Neural progenitor cell (in vitro differentiated cells): ENCODE measurements at places on chromosomes 16 and 17. TPM values are rescaled to one million over a fixed set of nuclear protein-coding genes. Genes with fewer than 3 reads are reported as not detected.

- no peak for DNase-seq
- H3K36me3 ChIP-seq: no peaks in the 10 kb centered on the region
- H3K4me3 ChIP-seq: no peak overlapping the region
- no peaks in the 10 kb centered on the region for H3K4me1 ChIP-seq
Observed at GRCh38 chr17:8938933-8939332, 26.6 kb downstream of the PIK3R5 start.

DNA sequence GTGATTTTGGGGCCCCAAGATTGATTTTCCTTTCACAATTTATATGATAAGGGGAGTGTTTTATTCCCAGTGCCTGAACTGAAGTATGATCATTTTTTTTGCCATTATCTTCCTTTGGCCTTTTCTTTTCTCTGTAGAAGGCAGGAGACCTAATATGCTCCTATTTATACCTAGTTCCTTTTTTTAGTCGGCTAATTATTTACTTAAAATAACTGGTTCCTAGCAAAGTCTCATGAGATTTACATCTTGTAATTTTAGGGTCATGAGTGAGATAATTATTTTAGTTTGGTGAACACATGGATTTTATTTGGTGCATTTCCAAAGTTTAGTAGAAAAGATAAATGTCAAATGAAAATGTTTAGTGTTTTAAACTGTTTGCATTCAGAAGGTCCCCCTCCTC lies 24.8 kb downstream of the SEC14L1 start:
- peak overlapping the region; percentile 96 for H3K27ac ChIP-seq
- H3K4me1 ChIP-seq: peaks cover 79% of the 10 kb centered on the region
- no peaks in the 10 kb centered on the region for H3K27me3 ChIP-seq
- no peak overlapping the region for H3K4me3 ChIP-seq
- DNase-seq: no peak
- no peaks in the 10 kb centered on the region for H3K36me3 ChIP-seq

DNA sequence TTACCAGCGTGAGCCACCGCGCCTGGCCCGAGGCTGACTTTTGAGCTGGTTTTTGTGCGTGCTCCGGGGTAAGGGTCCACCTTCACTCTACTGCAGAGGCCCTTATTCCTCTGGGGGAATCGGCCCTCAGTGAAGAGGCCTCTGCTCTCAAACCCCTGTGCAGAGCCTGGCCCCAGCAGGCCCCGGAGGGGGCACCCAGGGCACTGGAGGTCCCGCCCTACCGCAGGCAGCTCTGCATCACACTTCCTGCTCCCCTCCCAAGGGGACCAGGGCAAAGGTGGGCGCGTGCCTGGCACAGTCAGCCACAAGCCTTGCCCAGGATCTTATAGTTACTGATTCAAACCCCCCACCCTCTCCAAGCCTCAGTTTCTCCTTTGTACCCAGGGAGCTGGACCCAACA lies 3.6 kb upstream of the UBE2I start:
- no peak overlapping the region for H3K27ac ChIP-seq
- no peak for DNase-seq
- peaks cover 11% of the 10 kb centered on the region for H3K27me3 ChIP-seq
- peaks cover 4% of the 10 kb centered on the region for H3K4me1 ChIP-seq

GRCh38 chr17:9230346-9230745 lies 209.0 kb downstream of the NTN1 start:
- no peak for DNase-seq
- no peak overlapping the region for H3K4me3 ChIP-seq
- H3K36me3 ChIP-seq: no peaks in the 10 kb centered on the region

GRCh38 chr16:89257757-89258465 lies 40.4 kb downstream of the ZNF778 start:
- H3K36me3 ChIP-seq: no peaks in the 10 kb centered on the region
- no peak overlapping the region for H3K27ac ChIP-seq
- no peaks in the 10 kb centered on the region for H3K4me1 ChIP-seq
- DNase-seq: no peak
- peak overlapping the region; percentile 29 for H3K4me3 ChIP-seq

DNA sequence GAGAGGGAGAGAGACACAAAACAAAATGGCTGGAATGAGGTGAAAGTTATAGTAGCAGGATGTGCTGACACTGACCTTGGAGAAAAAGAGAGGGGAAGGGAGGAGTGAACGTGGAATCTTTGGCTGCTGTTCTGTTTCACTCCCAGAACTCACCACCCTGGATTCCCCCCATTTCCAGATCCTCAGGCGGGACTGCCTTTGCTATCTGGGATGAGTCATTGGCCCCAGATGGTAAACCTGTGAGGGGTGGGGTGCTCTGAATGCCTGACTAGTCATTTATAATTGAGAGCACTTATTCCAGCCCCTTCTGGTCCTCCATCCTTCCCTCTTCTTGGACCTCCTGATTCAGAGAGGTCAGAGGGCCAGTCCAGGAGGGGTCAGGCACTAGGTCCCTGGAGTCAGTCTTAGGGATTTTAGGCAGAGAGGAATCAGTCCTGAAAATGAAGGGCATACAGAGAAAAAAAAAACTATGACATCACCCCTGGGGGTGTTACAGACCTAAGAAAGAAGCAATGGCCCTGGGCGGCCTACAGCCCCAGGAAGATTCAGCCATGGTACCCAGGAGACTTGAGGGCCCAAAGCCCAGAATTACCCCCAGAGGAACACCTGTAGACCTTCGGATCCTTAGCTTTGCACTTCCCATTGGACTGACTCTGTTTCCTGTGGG lies 2.2 kb upstream of the ZG16 start:
- DNase-seq: no peak
- H3K27me3 ChIP-seq: peaks cover 8% of the 10 kb centered on the region
- H3K36me3 ChIP-seq: no peaks in the 10 kb centered on the region
- H3K4me3 ChIP-seq: no peak overlapping the region
- H3K27ac ChIP-seq: no peak overlapping the region

DNA sequence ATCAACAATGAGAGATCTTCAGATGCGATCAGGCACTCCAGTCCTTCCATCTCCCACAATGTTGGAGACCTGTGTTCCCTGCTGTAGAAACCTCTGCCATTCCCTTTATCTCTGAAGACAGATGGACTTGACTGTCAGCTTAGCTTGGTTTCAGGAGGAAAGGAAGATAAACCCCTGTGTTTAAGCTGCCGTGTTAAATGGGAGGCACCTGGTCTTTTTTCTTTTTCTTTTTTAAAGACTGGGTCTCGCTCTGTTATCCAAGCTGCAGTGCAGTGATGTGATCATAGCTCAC lies 63.1 kb downstream of the USP22 start:
- no peak for DNase-seq
- no peak overlapping the region for H3K4me3 ChIP-seq
- no peaks in the 10 kb centered on the region for H3K4me1 ChIP-seq
- H3K36me3 ChIP-seq: peaks cover 20% of the 10 kb centered on the region
- H3K27ac ChIP-seq: no peak overlapping the region
- no peaks in the 10 kb centered on the region for H3K27me3 ChIP-seq

- no peaks in the 10 kb centered on the region for H3K36me3 ChIP-seq
- no peak overlapping the region for H3K27ac ChIP-seq
- H3K27me3 ChIP-seq: no peaks in the 10 kb centered on the region
Observed at GRCh38 chr16:88821168-88821850, 9.6 kb upstream of the APRT start.

GRCh38 chr17:74445158-74445557 lies 13.3 kb downstream of the GPRC5C start:
- peaks cover 20% of the 10 kb centered on the region for H3K4me1 ChIP-seq
- no peak for DNase-seq
- no peak overlapping the region for H3K4me3 ChIP-seq
- H3K36me3 ChIP-seq: no peaks in the 10 kb centered on the region
- H3K27ac ChIP-seq: no peak overlapping the region

- no peak within 1 kb of the TSS for H3K27ac ChIP-seq
- H3K27me3 ChIP-seq: peaks cover 67% of the 10 kb centered on the region
- peaks cover 14% of the 10 kb centered on the region for H3K4me1 ChIP-seq
- peak within 1 kb of the TSS; percentile 75 for H3K4me3 ChIP-seq
- H3K36me3 ChIP-seq: no peaks in the 10 kb centered on the region
- peak; percentile 82 for DNase-seq
Observed at GRCh38 chr17:8123695-8124349, at the start of gene HES7. TSS of gene HES7 (minus strand) at chr17:8124106. CDS start at chr17:8124084, 22 bp downstream.

DNA sequence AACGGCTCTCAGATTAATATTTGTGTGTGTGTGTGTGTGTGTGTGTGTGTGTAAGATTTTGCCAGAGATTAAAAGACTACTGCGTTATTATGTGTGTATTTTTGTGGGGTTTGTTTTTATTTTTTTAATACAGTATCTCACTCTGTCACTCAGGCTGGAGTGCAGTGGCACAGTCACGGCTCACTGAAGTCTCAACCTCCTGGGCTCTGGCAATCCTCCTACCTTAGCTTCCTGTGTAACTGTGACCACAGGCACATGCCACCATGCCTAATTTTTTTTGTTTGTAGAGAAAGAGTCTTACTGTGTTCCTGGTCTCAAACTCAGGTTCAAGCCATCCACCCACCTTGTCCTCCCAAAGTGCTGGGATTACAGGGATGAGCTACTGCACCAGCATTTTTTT lies 87.2 kb downstream of the CYB561 start:
- peaks cover 5% of the 10 kb centered on the region for H3K4me1 ChIP-seq
- no peak for DNase-seq
- H3K4me3 ChIP-seq: no peak overlapping the region
- no peak overlapping the region for H3K27ac ChIP-seq

DNA sequence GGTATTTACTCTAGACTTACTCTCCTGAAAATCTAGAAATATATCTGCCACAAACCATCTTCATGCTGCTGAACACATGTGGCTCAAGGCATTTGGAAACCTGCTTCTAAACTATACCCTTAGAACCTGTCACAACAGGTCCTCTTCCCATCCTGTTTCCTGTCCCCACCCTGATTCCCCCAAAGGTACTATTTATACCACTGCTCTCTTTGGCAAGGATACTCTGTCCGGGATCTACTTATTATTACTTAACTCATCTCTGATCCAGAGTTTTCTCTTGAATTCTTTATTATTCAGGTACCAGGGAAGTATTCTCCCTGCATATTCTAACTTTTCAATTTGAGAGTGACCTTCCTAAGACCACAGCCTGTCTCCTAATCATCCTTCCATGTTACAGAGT lies 33.4 kb downstream of the TRAF4 start:
- no peak for DNase-seq
- no peak overlapping the region for H3K27ac ChIP-seq
- no peaks in the 10 kb centered on the region for H3K27me3 ChIP-seq
- no peak overlapping the region for H3K4me3 ChIP-seq

The NPTX1 gene
- total RNA-seq: 2.6 and 3.8 TPM in 2 replicates

The C16orf46 gene
- 1.7 and 2.5 TPM in 2 replicates for total RNA-seq

The FBXW10 gene
- total RNA-seq: 0.15 and 0.24 TPM in 2 replicates

The VKORC1 gene
- total RNA-seq: 95.9 and 137 TPM in 2 replicates
